ENCODE measurements at places on chromosomes 3 and 15. TPM values are rescaled to one million over a fixed set of nuclear protein-coding genes. Genes with fewer than 3 reads are reported as not detected.

The CLRN1 gene
- total RNA-seq = not detected

The CHRM5 gene
- total RNA-seq = not detected

The CD86 gene
- total RNA-seq = not detected

The IP6K2 gene
- 50.2 TPM for total RNA-seq

The KNG1 gene
- total RNA-seq = 0.23 TPM

The GRM7 gene
- not detected for total RNA-seq

The NDN gene
- not detected for total RNA-seq

The ACTC1 gene
- not detected for total RNA-seq

The TLR9 gene
- total RNA-seq = not detected

The PPP1R14D gene
- 0.64 TPM for total RNA-seq

The C3orf52 gene
- 12.6 TPM for total RNA-seq

The PTPRG gene
- total RNA-seq = 0.74 TPM

The CAPN3 gene
- total RNA-seq = 0.31 TPM

The VWA5B2 gene
- 0.28 TPM for total RNA-seq

The TRIM42 gene
- total RNA-seq = not detected
